ENCODE measurements at places on chromosomes 13 and 19.
A peak's percentile ranks its signal among the peaks of the same experiment; 100 is the strongest.

- DNase-seq: peak; percentile 64
Measured at GRCh38 chr19:13847407-13848339, 29.3 kb upstream of the NANOS3 start.

DNA sequence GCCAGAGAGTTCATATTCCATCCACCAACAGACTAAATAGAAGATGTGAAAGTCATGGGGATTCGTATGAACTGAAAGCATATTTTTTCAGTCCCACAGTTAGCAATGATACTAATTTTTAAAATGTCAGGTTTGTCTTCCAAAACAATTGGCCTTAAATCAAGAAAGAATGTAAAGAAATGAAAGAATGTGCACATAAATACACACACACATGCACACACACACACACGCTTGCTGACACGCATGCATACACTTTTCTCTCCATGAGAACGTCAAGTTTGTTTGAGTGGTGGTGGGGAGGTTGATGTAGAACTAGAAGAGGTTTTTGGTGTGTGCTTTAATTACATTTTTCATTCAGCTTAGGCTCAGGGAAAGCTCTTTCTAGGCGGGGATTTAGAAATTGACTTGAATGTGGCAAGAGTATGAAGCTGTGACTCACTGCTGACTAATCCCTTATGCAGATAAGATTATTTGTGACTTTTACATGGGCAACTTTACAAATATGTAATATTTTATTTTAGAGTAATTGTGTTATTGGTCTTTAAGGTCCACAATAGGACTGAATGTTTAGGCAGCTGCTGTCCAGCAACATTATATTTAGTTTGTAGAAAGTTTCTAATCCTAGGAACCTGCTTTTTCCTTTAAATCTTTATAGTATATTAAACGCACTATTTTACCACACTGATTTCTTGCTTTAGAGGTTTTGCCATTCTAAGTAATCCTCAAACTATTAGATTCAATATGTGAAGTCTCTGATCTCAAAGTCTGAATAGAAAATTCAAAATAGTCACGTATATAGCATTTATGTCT, 18.8 kb downstream of the FLT1 start:
- DNase-seq: no peak

DNA sequence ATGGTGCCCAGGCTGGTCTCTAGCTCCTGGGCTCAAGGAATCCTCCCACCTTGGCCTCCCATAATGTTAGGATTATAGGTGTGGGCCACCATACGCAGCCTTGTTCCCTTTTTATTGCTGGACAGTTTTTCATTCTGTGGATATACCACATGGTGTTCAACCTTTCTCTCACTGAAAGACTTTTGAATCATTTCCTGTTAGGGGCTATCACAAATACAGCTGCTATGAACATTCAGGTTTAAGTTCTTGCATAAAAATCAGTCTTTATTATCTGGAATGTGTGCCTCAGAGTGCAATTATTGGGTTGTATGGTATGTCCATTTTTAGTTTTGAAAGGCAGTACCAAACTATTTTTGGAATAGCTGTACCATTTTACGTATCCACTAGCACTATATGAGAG, 647.2 kb downstream of the LIG4 start:
- DNase-seq: no peak

DNA sequence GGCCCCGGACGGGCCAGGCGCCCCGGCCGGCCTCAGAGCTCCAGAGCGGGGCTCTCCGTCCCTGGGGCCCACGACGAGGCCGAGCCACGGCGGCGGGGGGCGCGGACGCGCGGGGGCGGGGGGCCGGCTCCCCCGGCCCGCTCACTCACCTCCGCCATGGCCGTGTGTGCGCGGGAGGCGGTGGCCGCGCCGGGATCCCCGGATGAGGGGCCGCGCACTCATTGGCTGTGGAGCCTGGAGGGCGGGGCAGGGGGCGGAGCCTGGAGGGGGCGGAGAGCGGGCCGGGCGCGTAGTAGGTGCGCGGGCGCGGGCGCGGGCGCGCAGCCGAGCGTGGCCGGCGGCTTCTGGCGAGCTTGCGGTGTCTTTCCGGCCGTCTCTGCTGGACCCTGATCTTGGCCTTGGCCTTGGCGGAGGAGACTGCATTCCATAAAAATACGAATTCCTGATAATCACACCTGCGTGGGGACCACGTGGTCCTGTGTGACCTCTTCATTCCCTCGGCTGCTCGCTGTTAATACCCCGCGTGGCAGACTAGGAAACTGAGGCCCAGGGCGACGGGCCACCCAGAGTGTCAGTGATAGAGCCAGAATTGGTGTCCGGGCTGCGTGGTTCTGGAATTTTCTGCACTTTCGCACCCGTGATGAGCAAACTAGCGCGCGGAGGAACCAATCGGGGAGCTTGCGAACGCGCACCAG, at the start of gene MIER2:
TSS of gene MIER2 (minus strand) at position 172 of the 695 bp plus-strand sequence. CDS start at position 158, 14 bp downstream.
- peak; percentile 86 for DNase-seq

DNA sequence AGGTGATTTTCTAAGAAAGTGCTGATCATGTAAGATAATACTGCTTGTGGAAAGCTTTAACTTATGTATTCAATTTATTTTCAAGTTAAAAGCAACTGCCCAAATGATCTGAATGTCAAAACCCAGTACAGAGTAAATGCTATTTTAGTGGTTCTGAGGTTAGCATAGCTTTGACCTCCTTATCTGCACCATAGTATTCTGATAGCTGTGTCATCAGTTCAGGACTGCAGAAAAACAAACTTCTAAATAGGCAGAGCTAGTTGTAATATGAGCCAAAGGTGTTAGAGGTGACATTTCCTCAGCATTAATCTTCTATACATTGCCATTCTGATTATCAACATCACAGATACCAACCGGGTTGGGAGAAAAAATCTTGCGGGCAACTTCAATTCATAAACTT, 758.7 kb downstream of the SLITRK5 start:
- DNase-seq: no peak

GRCh38 chr19:2728783-2729387, 7.7 kb upstream of the DIRAS1 start:
- DNase-seq: no peak

- DNase-seq: no peak
Measured at GRCh38 chr13:102977471-102977870, 88.7 kb downstream of the SLC10A2 start.

DNA sequence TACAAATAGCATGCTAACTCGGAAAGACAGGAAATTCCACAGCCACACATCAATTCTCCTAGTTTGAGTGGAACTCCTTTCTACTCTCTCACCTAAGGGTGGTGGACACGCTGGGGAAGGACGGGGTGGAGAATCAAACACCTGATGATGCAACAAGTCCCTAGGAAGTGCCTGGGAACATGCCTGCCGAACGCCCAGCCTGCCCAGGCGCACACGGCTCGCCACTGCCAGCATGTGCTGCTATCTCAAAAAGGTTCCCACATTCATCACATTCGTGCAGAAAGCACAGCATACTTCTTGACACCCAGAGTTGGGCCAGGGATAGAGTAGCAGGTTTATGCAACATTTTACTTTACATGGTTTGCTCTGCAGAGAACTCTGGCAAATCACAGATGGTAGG, 164.6 kb downstream of the ABCC4 start:
- no peak for DNase-seq

GRCh38 chr19:32040236-32040635, 305.2 kb upstream of the ZNF507 start:
- DNase-seq: no peak

- DNase-seq: no peak
Measured at GRCh38 chr13:39263033-39263432, 224.8 kb downstream of the NHLRC3 start.

DNA sequence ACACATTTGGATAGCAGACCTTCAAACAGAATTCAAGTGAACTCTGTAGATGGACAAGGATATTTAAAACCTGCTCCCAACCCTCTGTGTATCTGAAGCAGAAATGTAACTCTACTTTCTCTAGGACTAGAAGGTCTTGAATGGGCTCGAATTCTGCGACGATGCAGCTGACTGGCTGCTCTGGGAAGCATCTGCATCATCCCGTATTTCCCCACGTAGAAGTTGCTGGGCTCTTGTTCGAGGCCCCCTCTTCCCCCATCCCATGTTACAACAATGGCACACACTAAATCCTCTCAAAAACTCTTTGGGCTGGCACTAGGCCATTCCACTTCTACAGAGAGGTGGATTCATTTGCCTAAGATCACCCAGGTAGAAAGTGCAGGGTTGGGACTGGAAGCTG, 15.0 kb downstream of the C19orf81 start:
- no peak for DNase-seq

DNA sequence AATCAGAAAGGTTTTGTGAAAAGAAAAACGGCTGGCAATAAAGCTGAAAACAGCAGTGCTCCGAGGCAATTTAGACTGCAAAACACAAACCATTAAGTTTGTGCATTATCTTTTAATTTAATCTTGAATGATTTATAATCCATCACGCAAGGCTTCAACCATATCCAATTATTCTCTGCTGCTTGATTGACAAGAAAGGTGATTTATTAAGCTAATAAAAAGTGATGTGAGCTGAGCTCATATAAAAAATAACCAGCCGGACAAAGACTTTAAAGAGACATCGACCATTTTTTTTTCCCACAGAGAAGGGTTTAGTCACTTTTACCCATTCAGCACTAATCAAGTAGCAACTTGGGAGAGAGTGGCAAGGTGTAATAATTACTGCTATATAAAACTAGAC, 33.6 kb downstream of the TSHZ3 start:
- no peak for DNase-seq

DNA sequence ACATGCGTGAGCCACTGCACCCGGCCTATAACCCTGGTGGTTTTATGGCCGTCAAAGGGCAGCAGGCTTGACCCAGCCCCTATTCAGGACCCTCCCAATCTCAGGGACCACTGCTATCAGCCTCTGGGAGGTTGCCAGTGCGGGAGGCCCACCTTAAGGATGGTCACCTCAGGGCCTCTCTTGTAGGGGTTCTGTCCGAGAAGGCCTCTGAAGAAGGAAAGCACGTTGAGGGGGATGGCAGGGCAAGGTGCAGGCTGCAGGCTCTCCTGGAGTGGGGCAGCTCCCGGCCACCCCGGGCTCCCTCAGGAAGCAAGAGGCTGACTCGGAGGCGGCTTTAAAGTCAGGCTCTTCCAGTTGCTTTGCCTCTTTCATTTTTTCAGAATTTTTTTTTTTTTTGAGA, 6.0 kb upstream of the GRTP1 start:
- no peak for DNase-seq

DNA sequence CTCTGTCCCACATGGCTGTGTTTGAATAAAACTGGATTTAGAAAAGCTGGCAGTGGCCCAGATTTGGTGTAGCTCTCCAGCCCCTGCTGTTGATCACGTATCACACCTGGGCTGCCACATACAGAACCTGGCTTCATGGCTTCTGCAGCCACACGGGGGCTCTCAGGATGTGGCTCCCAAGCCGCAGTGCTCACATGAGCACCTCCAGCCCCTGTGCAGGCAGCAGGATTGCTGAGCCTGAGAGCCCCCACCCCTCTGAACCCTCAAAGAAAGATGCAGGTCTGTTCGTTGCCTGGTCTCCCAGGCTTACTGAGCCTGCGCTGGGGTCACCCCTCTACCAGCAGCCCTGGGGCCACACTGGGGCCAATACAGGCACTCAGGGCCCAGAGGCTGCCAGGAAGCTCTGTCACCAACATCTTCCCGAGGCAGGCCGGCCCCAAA, 2.7 kb downstream of the PLEKHF1 start:
- DNase-seq: no peak

DNA sequence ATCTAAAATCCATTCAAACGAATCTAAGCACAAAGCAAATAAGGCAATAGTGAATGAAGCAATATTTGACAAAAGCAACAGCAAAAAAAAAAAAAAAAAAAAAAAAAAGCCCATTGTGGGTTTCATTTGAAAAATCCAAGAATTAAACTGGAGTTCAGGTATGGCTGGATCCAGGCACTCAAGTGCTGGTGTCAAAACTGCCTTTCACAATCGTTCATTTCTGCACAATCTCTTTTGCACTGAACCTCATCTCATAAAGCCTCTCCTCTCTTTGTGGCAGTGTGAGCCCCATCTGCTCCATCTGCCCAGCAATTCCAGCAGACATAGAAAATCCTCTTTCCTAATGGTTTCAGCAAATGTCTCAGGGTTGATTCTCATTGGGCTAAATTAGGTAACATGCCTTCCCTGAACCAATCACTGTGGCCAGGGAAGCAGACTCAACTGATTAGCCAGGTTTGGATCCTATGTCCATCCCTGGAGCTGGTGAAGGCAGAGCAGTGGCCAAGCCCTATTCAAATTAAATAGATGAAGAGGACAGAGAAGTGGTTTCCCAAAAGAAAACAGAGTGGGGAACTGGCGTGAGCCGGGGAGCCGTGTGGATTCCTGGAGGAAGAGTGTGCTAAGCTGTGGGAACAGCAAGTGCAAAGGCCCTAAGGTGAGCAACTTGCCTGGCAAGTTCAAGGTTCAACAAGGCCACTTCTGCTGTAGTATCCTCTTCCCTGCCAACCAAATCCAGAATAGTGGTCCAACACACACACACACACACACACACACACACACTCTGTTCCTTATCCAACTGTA, 1.2 kb upstream of the HIF3A start:
- no peak for DNase-seq

- no peak for DNase-seq
Measured at GRCh38 chr13:89066868-89067466, 1395.8 kb downstream of the SLITRK5 start.

DNA sequence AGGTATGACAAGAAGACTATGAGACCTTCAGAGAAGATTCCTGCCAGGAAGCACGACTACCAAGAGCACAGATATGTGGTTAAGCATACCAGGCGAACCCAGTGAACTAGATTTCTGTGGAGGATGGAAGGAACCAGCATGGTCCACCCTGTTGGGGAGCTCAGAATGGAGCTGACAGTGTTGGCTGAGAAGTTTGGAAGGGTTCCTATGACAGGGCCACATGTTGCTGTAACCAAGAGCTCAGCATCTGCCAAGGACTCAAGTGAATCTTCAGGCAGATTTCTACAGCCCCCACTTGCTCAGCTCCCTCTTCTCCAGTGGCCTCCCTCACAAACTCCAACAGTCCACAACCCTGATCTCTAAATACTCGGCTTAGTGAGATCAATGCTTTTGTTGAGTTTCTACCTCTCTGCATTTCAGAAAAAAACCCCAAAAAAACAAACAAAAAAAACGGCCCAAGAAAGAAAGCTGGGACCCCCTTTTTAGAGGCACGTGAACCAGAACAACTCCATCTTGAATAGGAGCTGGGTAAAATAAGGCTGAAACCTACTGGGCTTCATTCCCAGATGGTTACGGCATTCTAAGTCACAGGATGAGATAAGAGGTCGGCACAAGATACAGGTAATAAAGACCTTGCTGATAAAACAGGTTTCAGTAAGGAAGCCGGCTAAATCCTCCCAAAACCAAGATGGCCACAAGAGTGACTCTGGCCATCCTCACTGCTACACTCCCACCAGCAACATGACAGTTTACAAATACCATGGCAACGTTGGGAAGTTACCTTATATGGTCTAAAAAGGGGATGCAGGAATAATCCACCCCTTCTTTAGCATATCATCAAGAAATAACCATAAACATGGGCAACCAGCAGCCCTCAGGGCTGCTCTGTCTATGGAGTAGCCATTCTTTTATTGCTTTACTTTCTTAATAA, 691.1 kb downstream of the UQCRFS1 start:
- DNase-seq: no peak

DNA sequence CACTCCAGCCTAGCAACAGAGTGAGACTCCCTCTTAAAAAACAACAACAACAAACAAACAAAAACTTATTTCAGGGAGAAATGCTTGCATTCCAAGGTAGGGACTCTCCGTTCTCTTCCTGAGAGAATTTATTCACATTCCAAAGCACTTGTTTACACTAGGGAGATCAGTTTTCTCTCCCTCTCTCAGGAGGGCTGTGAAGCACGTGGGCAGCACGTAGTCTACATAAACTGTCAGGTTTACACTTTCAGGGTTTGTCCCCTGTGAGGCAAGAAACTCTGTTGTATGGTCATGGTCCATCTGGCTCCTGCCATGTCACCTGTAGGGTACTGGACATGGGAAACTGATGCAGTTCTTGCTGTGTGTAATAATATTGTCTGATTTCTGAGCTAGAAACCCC, 31.6 kb downstream of the WDR87 start:
- DNase-seq: no peak
